ENCODE measurements at places on chromosomes 7 and 10. TPM values are rescaled to one million over a fixed set of nuclear protein-coding genes. Genes with fewer than 3 reads are reported as not detected.

GIMAP6 gene
- 18.7 TPM for total RNA-seq

SLC26A3 gene
- total RNA-seq: not detected

CYP2C18 gene
- total RNA-seq: not detected

EVX1 gene
- total RNA-seq: not detected

TRPV5 gene
- 0.04 TPM for total RNA-seq

ZPBP gene
- total RNA-seq: not detected

JAKMIP3 gene
- 0.27 TPM for total RNA-seq

TMEM236 gene
- total RNA-seq: 0.40 TPM

CAPZA2 gene
- total RNA-seq: 244 TPM

TWIST1 gene
- 8.3 TPM for total RNA-seq

NT5C3A gene
- total RNA-seq: 29.5 TPM

MPP7 gene
- 4.8 TPM for total RNA-seq

LRRD1 gene
- 0.31 TPM for total RNA-seq

- no peaks in the 10 kb centered on the region for H3K27me3 ChIP-seq
- no peaks in the 10 kb centered on the region for H3K4me1 ChIP-seq
- no peak for DNase-seq
- H3K27ac ChIP-seq: no peak overlapping the region
Observed at GRCh38 chr7:66639773-66640172, 11.1 kb downstream of the KCTD7 start.

GRCh38 chr7:137875746-137876145 lies 29.0 kb upstream of the DGKI start:
- H3K27me3 ChIP-seq: no peaks in the 10 kb centered on the region
- H3K27ac ChIP-seq: no peak overlapping the region
- H3K4me3 ChIP-seq: no peak overlapping the region
- peaks cover 47% of the 10 kb centered on the region for H3K36me3 ChIP-seq

DNA sequence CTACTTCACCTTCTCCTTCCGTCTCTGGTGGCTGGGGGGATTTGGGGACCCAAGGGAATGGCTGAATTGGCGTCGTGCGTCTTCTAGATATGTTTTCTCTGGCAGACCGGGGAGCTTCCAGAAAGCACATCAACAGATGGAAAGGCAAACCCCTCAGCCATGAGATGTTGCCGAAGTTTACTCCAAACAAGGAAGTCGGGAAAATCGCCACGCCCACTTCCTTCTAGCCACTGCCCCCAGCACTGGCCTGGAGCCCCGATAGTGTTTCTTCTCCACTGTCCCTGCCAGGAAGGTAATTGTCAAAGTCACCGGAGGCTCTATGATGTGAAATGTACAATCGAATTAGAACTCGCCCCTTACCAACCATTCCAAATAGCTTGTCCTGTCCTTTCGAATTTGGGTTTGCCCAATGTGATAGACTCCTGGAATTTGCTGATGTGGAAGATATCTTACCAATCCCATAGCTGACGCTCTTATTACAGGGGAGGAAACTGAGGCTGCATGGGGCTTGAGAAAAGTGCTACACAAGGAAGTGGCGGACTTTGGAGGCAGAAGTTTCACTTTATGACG lies 191.0 kb downstream of the LSM5 start:
- peaks cover 35% of the 10 kb centered on the region for H3K27me3 ChIP-seq
- peak; percentile 42 for DNase-seq
- H3K4me3 ChIP-seq: peak overlapping the region; percentile 43
- H3K36me3 ChIP-seq: no peaks in the 10 kb centered on the region

DNA sequence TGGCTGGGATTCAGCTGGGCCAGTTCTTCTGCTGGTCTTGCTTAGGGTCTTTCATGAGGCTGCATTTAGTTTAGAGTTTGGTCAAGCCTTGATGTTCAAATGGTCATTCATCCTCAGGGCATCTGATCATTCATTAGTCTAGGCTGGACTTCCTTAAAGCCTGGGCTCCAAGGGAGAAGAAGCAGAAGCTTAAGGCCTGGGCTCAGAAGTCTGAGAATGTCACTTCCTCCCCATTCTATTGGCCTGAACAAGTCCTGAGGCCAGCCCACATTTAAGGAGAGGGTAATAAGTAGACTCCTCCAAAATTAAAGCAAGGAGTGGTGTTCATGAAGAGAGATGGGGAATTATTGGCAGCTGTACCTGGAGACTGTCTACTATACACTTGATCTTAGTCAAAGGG lies 193.2 kb upstream of the HABP2 start:
- H3K4me1 ChIP-seq: peaks cover 3% of the 10 kb centered on the region
- H3K27ac ChIP-seq: no peak overlapping the region

GRCh38 chr10:101053516-101053915 lies 8.3 kb upstream of the KAZALD1 start:
- H3K4me1 ChIP-seq: peaks cover 8% of the 10 kb centered on the region
- DNase-seq: no peak

GRCh38 chr10:50421026-50421719 lies 169.9 kb upstream of the ASAH2 start:
- H3K27me3 ChIP-seq: no peaks in the 10 kb centered on the region
- peak; percentile 63 for DNase-seq
- no peak overlapping the region for H3K27ac ChIP-seq
- H3K4me3 ChIP-seq: no peak overlapping the region
- peaks cover 4% of the 10 kb centered on the region for H3K4me1 ChIP-seq
- H3K36me3 ChIP-seq: no peaks in the 10 kb centered on the region

DNA sequence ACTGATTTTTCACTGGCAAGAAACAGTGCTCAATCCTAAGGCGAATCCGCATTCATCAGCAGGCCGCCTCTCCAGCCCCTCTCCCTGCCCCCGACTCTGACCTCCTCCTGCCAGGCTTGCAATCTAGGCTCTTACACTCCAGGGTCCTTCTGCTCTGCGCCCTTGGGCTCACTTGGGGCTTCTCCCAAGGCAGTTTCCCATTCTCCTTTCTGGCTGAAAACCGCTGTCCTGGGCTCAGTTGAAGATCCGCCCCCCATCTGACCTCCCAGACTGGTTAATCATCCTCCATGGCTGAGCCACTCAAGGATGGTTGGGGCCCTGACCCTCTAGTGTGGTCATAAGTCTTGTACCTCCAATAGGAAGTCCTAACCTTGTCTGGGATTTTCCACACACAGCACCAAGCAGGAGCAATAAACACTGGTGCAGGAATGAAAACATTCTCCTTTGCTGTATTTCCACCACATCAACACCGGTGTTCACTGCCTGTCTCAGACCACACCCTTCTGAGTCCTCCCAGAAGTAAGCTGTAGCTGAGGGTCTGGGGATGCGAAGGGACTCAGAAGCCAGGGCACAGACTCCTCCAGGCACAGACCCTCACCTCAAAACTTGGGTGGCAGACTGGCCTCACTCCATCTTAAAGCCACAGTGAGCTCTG lies 42.4 kb downstream of the TNS3 start:
- H3K27me3 ChIP-seq: peaks cover 8% of the 10 kb centered on the region
- H3K27ac ChIP-seq: peak overlapping the region; percentile 42
- DNase-seq: peak; percentile 18
- H3K36me3 ChIP-seq: no peaks in the 10 kb centered on the region
- peaks cover 59% of the 10 kb centered on the region for H3K4me1 ChIP-seq
- no peak overlapping the region for H3K4me3 ChIP-seq

GRCh38 chr10:128943111-128943510 lies 523.9 kb upstream of the MGMT start:
- no peak overlapping the region for H3K27ac ChIP-seq
- no peak overlapping the region for H3K4me3 ChIP-seq
- peak; percentile 71 for DNase-seq
- H3K36me3 ChIP-seq: no peaks in the 10 kb centered on the region
- H3K27me3 ChIP-seq: no peaks in the 10 kb centered on the region
- H3K4me1 ChIP-seq: peaks cover 17% of the 10 kb centered on the region

DNA sequence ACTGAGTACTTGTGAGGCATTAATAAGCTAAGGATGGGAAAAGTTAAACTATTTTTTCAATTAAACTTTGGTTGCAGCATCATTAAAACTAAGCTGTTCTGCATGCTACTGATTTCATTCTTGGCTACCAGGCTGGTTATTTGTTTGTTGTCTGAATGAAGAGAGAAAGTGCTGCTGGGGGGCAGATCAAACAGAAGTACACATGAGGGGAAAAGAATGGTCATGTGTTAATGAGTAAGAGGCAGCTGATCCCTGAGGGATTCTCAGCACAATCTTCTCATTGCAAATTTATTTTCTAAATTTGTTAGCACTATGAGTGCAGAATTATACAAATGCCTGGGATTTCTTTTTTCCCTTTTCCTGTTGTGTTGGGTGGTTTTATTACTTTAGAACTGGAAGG lies 213.2 kb upstream of the HPS1 start:
- DNase-seq: no peak
- H3K4me3 ChIP-seq: no peak overlapping the region
- no peak overlapping the region for H3K27ac ChIP-seq

- no peak overlapping the region for H3K4me3 ChIP-seq
- H3K36me3 ChIP-seq: no peaks in the 10 kb centered on the region
- no peak overlapping the region for H3K27ac ChIP-seq
- H3K27me3 ChIP-seq: no peaks in the 10 kb centered on the region
- H3K4me1 ChIP-seq: peaks cover 6% of the 10 kb centered on the region
Observed at GRCh38 chr7:96707901-96708774, 1.5 kb downstream of the SEM1 start.

GRCh38 chr7:137025469-137026175 lies 157.2 kb downstream of the CHRM2 start:
- no peaks in the 10 kb centered on the region for H3K27me3 ChIP-seq
- H3K4me3 ChIP-seq: no peak overlapping the region
- H3K36me3 ChIP-seq: no peaks in the 10 kb centered on the region
- no peak for DNase-seq

Measured in muscle of leg (tissue), 16 donors.